Activated CD4-positive, alpha-beta T cell treated with anti-CD3 and anti-CD28 coated beads, Interleukin-2, amount 50 U/mL, for 48 hours (primary cell): ENCODE measurements at places on chromosomes 5 and 9.

DNA sequence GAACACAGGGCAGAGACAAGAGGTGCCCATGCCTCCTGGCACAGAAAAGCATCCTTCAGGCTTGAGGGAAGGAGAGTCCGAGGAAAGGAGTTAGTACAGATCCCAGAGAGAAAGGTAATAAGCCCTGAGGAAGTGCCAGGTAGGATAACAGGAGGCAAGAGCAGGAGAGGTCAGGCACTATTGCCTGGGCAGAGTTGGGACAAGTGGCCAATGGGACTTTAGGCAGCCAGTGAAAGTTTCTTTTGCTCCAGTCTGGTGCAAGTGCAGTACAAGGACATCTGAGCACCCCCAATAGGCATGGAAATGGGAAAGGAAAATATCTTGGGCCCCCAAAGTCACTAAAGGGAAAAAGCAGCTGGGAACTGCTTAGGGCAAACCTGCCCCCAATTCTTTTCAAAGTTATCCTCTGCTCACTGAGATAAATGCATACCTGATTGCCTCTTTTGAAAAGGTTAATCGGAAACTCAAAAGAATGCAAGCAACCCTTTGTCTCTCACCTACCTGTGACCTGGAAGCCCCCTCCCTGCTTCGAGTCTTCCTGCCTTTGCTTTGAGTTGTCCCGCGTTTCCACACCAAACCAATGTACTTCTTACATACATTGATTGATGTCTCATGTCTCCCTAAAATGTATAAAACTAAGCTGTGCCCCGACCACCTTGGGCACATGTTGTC lies 46.5 kb downstream of the ELOVL7 start:
- DNase-seq: no peak

DNA sequence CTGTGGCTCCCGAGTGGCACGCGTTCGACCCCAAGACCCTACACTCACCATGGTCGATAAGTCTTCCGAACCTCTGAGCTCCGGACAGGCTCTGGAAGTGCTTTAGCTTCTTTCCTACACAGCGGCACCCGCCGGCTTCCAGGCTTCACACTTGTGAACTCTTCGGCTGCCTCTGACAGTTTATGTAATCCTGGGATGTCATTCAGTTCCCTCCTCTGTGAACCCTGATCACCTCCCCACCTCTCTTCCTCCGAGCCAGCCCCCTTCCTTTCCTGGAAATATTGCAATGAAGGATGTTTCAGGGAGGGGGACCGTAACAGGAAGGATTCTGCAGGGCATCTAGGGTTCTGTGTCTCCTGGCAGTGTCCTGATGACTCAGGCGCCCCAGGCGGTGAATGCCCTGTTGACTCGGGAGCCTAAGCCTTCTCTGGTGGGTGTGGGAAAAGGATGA lies at the start of gene CD14:
Gene CD14, minus strand, starts transcription at position 155 of the 451 bp plus-strand sequence. Its CDS starts 104 bp downstream, at position 51.
- DNase-seq: peak; percentile 23

DNA sequence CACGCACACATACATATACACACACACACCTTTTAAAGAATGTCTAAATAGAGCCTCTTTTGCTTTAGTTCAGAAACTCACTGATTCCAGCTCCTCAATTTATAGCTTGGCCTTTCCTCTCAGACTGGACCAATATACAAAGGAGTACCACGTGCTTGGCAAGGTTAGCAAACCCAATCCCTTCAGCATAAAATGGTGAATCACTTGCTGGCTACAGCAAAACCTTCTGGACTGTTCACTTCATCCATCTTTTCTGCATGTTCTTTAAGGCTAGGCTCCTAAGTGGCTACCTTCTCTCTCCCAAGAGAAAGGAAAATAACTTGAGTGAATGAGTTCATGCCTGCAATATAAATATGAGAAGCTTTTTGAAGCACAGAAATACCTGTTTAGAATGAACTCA lies 109.7 kb downstream of the LPAR1 start:
- no peak for DNase-seq

DNA sequence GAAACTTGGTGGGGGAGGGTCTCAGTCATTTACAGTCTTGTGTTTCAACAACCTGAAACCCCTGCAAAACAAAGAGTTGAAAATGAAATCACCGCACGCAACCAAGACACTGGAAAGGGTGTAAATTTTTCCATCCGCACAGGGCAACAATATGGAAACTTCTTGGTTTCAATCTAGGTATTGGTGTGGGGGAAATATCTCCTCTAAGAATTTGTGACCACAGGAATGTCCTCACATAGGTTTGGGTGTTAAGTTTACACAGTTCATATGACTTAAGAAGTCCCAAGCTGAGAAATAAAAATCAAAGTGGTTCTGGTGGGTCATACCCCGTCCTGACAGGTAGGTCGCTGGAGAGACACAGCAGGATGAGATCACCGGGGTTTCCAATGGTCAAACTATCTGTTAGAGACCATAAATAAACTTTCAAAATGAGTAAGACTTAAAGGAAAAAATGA lies 51.9 kb upstream of the PIP5K1B start:
- peak; percentile 21 for DNase-seq

DNA sequence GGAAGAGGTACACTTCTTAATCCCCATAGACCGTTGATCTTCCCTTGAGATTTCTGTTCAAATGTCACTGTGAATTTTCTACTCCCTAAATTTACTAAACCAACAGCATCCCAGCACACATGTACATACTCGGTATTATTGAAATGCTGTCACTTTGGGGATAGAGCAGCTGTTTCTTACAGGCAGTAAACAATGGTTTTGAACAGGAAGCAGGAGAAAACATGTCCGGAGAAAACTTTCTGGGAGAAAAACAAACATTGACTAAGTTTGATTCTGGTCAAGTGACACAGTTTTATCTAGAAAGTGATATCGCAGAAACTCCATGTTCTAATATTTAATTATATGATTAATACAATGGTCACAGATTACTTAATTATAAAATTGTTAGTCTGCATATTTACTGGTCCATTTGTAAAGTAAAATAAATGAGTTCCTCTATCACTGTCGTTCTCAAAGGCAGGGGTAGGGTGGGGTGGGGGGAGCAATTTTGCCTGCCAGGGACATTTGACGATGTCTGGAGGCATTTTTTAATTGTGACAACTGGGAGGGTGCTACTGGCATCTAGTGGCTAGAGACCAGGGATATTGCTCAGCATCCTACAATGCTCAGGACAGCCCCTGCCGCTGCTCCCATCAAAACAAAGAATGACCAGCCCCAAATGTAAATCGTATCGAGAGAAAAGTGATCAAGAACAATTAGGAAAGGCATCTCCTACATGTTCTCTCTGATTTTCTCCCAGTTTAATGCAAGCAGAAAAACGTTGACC lies 12.2 kb downstream of the TAS2R1 start:
- DNase-seq: no peak

- DNase-seq: no peak
These were observed 12.6 kb downstream of the NR2F1 start for GRCh38 chr5:93595420-93596147.

DNA sequence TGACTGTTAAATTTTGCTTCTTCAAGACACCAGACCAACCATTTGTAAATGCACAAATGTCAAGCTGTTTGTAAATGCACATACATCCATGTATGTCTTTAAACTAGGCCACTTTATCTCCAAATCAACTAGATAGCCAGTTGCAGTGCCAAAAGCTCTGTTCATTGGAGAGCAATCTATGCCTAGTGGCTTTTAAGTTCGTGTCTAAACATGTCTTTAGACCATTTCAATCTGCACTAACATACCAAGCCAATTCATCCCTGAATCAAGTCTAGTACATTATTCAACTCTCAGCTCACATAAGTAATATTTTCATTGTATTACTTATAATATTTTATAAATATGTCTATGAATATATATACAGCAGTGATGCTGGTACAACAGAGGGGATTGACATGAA lies 985.9 kb downstream of the CDH18 start:
- DNase-seq: no peak

GRCh38 chr5:39775086-39775796 lies 350.5 kb upstream of the DAB2 start:
- DNase-seq: no peak

DNA sequence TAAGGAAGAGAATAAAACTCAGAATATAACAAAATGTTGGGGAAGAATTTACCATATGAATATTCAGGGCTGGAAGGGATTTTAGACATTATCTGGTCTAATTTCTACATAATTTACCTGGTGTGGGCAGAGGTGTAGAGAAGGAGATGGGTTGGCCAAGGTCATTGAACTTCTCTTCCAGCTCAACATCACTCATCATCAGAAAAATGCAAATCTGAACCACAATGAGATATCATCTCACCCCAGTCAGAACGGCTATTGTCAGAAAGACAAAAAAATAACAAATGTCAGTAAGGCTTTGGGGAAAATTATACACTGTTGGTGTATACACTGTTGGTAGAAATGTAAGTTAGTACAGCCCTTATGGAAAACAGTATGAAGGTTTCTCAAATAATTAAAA lies 121.7 kb downstream of the PTTG1 start:
- DNase-seq: no peak
